Epithelial cell of alveolus of lung (primary cell): ENCODE measurements at places on chromosomes 6 and 20. TPM values are rescaled to one million over a fixed set of nuclear protein-coding genes. Genes with fewer than 3 reads are reported as not detected.

OR12D3 gene
- total RNA-seq, result not detected in 2 replicates

SPEF1 gene
- total RNA-seq, result not detected in 2 replicates

FUCA2 gene
- 45.8 and 63.6 TPM in 2 replicates for total RNA-seq

KIF13A gene
- total RNA-seq, result 13.0 and 13.2 TPM in 2 replicates

RSPH9 gene
- total RNA-seq, result 0.24 and 0.78 TPM in 2 replicates

CDK19 gene
- total RNA-seq, result 8.3 and 16.6 TPM in 2 replicates
